NCI-H446 (cell line): ENCODE measurements at places on chromosomes 16 and 17.

DNA sequence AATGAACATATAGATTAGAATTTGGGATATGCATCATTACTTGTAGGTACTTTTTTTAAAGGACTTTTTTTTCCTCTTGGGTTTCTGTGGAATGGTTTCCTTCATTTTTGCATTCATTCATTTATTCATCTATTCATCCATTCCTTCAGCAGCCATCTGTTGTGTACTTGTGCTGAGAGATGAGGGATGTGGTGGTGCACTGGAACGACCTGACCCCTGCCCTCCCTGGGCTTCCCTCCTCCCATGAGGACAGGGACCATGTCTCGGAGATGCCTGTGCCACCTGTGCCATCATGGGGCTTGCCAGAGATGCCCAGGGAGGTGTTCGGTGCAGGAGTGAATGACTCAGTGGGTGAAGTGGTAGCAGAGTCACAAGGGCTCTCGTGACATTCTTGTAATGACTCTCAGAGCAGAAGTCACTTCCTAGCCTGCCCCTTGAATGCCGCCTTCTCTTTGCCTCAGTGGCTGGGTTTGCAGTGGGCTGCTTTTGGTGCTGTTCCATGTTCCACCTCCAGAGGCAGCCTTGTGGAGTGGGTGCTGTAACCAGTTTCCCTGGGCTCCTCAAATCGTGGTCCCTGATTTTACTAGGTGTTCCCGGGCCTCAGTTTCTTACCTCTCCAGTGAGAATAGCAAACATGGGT lies 43.9 kb downstream of the CLEC16A start:
- no peak for DNase-seq

GRCh38 chr17:27544350-27545131 lies 86.4 kb upstream of the LGALS9 start:
- no peak for DNase-seq

- DNase-seq: no peak
Observed at GRCh38 chr17:5785867-5786509, 201.7 kb upstream of the NLRP1 start.

GRCh38 chr17:4163951-4164350 lies 21.0 kb downstream of the CYB5D2 start:
- DNase-seq: no peak
